T-helper 2 cell (primary cell): ENCODE measurements at places on chromosomes 4 and X.

- DNase-seq, result no peak
Observed at GRCh38 chr4:164212134-164212533, 541.8 kb upstream of the SMIM31 start.

DNA sequence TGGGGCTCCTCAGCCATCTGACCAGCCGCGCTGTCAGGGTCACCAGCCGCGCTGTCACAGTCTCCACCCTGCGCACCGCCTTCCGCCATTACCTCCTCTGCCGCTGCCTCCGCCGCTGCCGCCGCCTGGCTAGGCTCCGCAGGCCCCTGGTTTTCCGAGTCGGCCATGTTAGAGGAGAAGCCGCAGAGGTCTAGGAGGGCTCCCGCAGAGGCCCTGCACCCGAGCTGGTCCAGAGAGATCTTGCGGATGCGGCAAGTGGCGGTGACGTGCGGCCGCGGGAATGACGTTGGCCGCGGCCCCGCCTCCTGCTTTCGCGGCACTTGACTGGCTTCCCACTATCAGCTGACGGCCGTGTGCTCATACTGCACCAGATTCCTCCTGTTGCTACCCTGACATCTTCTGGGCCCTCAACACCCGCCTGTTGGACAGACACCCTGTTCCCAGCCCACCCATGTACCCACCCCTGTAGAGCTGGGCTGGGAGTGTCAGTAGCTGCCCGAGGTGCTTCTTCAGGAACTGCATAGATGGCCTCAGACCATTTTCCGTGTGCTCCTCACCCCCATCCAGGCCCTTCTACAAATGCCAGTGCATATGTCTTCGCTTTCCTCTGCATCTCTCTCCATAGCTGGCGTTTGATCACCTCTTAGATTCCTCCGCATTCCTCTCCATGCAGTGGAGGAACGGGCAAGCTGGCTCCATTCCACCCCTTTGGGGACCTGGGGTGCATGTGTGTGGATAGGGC, at the start of gene NAP1L5:
Gene NAP1L5 (minus strand): TSS at position 242 of the 742 bp plus-strand sequence. CDS start 75 bp downstream, at position 167.
- peak; percentile 46 for DNase-seq

GRCh38 chr4:139770361-139770760, 104.7 kb downstream of the MGST2 start:
- no peak for DNase-seq

DNA sequence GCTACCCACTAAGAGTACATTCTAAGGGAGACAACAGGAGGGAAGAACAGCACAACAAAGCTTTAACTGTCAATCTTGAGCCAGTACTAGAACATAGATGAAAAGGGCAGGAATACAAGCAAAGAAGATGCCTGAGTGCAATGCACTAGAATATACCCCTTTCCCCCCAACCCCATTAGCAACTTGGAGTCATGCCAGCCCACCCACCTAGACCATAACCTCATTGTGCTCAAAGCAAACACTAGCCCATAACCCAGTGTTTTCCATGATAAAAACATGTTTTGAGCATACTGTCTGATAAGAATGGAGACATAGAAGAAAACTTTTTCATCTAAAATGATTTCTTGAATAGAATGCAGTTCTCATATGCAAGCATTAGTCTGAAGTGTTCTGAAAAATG, 183.2 kb downstream of the RAP1GDS1 start:
- no peak for DNase-seq

DNA sequence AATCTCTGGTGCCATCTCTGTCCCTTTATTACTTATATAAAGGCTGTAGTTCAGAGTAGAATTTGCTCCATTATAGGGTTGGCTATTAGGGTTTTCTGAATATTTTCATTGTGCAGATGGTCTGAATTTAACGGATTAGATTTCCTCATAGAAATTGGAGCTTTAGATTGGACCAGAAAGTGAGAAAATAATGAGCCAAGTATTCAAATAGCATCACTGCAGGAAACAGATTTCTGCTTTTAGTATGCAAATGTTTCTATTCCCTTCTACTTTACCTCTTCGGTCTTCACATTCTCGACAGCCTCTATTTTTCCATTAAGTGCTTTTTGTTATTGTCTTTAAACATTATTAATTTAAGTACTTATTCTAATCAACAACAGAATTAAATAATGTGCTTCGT, 55.4 kb downstream of the TRIM2 start:
- no peak for DNase-seq

- DNase-seq, result no peak
Observed at GRCh38 chr4:3257103-3257555, 8.2 kb downstream of the MSANTD1 start.

DNA sequence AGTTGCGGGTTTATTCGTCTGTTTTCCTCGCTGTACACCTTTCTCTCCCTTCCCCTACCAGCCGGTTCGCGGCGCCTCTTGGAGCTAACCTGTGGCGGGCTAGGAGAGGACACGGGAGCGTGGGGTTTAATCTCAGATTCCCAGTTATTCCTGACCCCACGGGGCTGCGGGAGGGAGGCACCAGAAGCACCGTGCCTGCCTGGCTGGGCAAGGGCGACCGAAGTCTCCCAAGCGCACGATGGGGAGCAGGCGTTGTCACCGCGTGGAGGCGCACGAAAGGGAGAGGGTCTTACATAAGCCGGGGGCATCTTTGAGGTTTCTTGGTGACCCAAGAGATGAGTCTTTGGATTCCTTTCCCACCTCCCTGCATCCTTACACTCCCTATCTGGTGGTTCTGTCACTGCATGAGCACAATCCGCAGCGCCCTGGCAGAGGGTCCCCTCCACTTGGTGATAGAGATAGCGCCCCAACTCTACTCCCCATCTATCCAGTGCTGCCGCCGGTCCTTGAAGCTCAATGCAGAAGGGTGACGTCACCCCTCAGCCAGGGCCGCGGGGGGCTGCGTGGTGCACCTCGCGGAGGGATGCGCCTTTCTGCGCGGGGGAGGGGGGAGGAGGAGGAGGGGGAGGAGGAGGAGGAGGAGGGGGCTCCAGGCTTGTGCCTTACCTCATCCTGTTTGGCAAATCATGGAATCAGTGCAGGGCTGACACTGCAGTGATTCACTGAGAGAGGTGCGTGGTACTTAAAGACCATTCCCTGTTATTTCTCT, 793 bp downstream of the TSPAN7 start:
- DNase-seq, result no peak

DNA sequence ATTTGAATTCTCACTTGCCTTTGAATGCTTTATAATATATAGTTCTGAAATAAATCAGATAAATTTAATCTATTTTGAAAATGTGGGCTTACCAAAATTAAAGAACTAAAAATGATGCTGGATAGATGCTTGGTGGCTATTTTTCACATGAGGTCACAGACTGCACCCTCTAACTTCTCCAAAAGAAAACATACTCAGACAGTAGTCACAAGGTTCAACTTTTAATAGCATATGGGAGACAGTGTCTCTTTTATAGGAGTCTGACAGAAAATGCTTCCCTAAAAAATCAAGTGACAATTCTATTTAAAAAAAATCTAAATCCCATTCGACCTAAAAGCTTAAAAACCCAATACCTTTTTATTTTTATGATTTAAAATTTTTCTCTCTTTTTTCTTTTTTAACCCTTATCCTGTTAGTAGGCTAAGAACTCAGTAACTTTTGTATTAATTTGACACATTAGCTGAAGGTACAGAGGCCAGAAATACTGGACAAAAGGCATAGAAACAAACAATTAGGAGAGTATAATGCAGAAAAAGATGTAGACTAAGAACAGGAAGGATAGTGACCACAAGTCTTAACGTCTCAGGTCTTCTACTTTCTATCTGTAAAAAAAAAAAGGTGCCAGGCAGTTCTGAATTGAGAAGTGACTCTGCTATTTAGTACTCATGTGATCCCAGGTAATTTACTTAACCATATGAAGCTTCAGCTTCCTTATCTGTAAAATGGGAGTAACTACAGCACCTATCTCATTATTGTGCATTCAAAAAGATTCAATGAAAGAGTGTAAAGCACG, 7.6 kb downstream of the TIGD4 start:
- no peak for DNase-seq

DNA sequence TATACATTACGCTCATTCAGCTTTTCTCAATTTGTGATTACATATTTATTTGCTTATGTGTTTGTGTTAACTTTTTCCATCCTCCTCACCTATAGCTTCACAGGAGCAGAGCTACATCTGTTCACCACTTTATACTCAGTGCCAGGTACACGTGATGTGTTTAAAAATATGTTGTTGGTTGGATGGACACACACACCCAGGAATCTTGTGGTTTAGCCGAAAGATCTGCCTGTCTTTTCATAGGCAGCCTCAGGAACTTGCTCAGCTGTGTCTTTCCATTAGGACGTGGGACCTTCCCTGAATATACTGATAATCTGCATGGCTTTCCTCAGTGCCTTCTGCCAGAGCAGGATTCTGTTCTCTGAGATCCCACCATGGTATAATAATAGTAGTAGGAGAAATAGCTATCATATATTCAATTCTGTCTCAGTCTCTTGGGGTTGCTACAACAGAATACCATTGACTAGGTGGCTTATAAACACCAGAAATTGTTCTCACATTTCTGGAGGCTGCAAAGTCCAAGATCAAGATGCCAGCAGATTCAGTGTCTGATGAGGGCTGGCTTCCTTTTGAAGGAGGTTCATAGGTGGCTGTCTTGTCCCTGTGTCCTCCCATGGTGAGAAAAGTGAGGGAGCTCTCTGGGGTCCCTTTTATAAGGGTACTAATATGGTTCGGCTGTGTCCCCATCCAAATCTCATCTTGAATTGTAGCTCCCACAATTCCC, 50.0 kb upstream of the SOD3 start:
- DNase-seq, result no peak

DNA sequence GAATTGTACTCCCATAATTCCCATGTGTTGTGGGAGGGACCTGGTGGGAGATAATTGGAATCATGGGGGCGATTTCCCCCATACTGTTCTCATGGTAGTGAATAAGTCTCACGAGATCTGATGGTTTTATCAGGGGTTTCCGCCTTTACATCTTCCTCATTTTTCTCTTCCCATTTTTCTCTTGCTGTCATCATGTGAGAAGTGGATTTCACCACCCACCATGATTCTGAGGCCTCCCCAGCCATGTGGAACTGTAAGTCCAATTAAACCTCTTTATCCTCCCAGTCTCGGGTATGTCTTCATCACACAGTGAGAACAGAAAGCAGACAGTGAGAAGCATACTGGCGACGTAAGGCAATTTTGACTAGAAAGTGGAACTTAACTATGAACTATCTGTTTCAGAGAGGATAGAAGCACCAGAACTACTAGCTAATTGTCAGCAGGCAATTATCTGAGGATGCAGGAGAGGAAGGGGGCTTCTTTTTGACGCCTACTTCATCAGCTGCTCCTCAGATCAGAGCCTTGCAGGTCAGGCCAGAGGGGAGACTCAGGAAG, 8.5 kb upstream of the GPR50 start:
- no peak for DNase-seq

GRCh38 chr4:87353592-87353991, 30.9 kb upstream of the HSD17B13 start:
- no peak for DNase-seq

DNA sequence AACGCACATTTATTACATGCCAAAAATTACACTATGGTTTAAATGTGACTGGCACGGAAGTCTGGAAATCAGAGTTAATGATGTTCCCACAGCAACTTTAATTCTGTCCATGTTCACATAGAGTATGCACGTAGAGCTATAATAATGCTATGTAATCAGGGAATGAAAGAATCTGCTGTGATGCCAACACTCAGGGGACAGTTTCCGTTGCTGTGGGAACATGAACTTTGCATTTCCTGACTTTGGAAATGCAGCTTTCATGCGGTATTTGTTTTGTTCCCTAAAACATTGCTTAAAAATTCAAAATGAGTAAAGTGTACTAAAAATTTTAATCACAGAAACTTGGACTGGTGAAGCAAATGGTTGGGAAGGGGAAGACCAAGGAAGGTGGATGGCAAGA, 65.7 kb downstream of the MAGEA1 start:
- no peak for DNase-seq

GRCh38 chr4:26579169-26579568, 4.7 kb upstream of the TBC1D19 start:
- no peak for DNase-seq

- no peak for DNase-seq
Observed at GRCh38 chr4:24930151-24930550, 17.3 kb upstream of the CCDC149 start.

GRCh38 chr4:188911199-188911598, 772.0 kb downstream of the TRIML1 start:
- DNase-seq, result no peak

DNA sequence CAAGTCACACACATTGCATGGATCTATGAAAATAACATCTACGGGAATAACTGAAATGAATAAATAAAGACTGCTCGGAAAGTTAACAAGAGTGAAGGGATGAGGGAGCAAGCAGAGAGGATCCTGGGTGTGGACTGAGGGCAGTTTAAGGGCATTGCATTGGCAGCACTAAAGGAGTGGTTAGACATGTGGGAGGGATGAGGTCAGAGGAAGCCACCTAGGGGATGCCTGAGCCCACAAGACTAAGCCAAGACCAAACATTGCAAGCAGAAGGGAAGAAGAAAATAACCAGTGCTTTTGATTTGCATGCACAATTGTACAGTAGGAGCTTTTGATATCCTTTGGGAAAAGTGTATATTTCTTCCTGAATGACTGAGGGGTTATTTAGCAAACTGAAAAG, 106.1 kb downstream of the MSL3 start:
- DNase-seq, result no peak

GRCh38 chr4:173661001-173661400, 131.0 kb upstream of the HAND2 start:
- DNase-seq, result no peak

DNA sequence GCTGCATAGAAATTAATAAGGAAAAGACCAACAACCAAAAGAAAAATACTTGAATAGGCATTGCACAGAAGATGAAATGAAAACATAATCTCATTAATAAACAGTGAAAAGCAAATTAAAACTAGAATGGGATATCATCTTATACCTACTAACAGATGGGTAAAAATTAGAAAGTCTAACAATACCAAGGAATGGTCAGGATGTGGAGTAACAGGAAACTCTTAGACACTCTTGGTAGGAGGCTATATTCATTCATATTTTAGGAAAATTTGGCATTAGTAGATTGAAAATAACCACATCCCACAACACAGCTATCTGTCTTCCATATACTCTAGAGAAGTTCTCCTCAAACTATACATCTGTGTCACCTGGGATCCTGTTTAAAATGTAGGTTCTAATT, 36.3 kb downstream of the SEC24B start:
- DNase-seq, result no peak

DNA sequence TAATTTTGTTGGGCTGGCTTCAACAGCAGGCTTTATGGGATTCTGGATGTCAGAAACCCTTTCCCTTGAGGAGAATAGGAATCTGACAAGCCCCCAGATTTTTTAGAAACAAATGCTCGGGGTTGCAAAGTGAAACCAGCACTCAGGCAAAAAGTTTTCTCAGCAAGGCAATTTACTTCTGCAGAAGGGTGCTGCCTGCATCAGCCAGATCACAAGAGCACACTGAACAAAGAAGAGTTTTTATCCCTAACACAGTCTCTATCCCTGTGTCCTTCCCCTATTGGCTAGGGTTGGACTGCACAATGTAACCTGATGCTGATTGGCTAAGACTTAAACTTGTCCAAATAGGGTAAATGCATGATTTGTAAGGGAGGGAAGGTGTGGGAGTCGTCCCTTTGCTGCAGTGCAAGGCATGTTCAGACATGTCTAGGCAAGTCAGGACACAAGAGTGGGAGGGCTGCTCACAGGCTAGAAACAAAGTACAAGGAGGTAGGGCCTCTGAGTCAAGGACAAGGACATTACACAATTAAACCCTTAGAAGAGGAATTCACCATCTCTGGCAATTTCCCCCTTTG, 175.8 kb downstream of the CCNG2 start:
- DNase-seq, result peak; percentile 12

GRCh38 chr4:172369471-172369959, 556.3 kb downstream of the GALNTL6 start:
- DNase-seq, result no peak
